Mesangial cell (primary cell): ENCODE measurements at places on chromosomes 6 and 20. TPM values are rescaled to one million over a fixed set of nuclear protein-coding genes. Genes with fewer than 3 reads are reported as not detected.

The TCP11 gene
- 0.16 and 0.63 TPM in 2 replicates for total RNA-seq

The ENPP5 gene
- total RNA-seq = 0.81 and 3.8 TPM in 2 replicates

The TMEM170B gene
- total RNA-seq = 0.65 and 1.4 TPM in 2 replicates

The EYS gene
- total RNA-seq = not detected in 2 replicates

The MAPK13 gene
- 19.1 and 22.4 TPM in 2 replicates for total RNA-seq

The APOBEC2 gene
- total RNA-seq = not detected in 2 replicates

The TRIM15 gene
- not detected in 2 replicates for total RNA-seq

The SIM1 gene
- 0.65 and 3.3 TPM in 2 replicates for total RNA-seq

The ERGIC3 gene
- 196 and 283 TPM in 2 replicates for total RNA-seq

The SNAI1 gene
- total RNA-seq = 4.2 and 6.0 TPM in 2 replicates

The GPRC6A gene
- total RNA-seq = not detected in 2 replicates

The TUBB1 gene
- total RNA-seq = not detected in 2 replicates

The C2 gene
- 0.49 and 2.5 TPM in 2 replicates for total RNA-seq

The UNC93A gene
- total RNA-seq = not detected in 2 replicates

The FGD2 gene
- not detected in 2 replicates for total RNA-seq

The PSORS1C1 gene
- total RNA-seq = 0.49 and 1.4 TPM in 2 replicates
